ENCODE measurements at places on chromosomes 4 and X.

GRCh38 chr4:36568575-36568974 lies 287.2 kb downstream of the DTHD1 start:
- no peak for DNase-seq

DNA sequence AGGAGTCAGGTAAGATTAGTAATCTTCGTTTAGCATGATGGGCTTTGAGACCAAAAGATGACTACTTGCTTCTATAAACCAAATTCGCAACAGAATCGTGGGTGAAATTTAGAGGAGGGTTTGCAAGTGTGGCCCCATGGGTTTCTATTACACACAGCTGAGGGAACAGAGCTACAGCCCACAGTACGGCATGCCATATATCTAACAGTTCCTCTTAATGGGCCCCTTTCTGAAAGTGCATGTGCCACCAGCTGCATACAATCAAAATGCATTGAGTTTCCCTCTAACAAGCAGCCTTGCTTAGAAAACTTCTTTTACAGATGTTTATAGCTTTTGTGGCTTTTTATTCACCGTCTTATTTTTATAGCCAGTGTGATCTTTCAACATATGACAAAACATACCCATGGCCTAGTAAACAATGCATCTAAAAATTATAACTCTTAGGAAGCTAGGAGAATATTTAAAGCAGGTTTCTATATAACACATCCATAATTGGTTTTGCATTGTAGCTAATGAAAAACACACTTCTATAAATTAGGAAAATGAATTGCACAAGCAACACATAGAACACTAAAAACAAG lies 202.1 kb downstream of the PRDM5 start:
- no peak for DNase-seq

DNA sequence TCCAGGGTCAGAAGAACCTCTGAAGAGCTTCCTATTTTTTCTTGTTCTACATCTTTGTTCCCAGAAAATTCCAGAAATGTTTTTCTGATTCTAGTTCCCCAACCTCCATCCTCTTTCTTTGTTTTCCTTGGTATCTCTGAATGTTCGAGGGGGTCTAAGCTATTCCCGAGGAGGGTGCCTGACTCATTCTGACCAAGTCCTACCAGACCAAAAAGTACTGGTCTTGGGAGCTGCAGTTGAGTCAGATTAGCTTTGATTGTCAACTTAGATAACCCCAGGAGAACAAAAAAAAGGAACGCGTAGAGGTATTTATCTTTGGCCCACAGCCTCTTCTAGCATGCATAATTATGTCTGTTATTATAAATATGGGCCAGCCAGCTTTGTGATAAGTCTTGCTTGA lies 12.1 kb upstream of the TENM3 start:
- no peak for DNase-seq

DNA sequence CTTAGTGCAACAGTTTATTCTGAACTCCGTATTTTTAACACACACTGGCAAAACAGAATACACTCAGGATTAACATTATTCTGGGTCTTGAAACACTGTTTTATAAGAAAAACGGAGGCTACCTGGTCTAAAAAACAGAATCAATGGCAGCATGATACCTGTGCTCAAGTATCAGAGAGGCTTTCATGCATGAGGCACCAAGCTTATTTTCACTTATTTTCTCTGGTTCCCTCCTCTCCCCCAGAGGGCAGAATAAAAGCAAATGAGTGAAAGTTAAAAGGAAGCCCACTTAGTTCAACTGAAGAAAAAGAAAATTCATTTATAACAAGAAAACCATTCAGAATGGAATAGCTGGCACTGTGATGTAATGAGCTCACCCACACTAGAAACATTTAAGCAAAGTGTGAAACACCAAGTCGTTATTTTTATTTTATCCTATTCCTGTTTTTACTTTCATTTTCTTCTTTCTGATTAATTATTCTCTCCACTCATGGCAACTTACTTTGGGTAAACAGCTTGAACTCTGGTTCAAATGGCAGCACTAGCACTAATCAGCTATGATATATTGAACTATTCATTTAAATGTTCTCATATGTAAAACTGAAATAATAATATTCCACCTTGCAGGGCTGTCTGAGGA lies 211.8 kb downstream of the PPP3CA start:
- no peak for DNase-seq

DNA sequence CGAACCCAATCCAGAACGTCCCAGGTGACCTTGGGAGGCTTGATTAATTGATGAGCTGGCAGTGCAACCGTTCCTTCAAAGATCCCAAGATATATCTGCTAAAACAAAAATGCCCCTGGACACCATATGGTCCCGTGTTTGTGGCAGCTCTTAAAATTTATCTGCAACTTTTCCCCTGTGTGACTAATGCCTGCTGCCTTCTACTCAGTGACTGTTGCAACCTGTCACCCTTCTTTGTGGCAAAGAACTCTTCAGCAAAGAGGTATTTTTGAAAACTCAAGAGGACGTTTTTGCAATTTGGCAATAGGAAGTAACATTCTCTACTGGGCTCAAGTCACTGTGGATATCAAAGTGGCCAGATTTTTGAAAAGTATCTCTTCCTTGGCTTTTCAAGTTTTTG lies 75.8 kb upstream of the SOD3 start:
- DNase-seq = no peak

GRCh38 chrX:69080855-69081465 lies 84.3 kb downstream of the PJA1 start:
- DNase-seq = no peak

GRCh38 chr4:52371841-52372240 lies 287.3 kb downstream of the USP46 start:
- no peak for DNase-seq

DNA sequence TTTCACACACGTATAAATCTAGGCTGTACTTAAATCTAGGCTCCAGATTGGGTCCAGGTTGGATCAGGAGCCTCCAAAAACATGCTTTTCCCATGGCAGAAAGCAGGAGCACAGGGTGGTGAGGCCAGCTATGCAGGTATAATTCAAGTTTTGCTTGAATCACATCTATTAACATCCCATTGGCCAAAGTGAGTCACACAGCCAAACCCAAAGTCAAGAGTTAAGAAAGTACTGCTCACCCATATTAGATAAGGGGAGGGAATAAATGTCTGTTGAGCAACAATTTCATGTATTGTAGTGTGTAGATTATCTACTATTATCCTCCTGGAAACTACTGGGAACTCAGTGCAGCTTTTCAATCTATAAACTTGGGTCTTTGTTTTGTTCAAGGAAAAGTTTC lies 12.8 kb downstream of the SUPT20HL2 start:
- no peak for DNase-seq

Data from C1 segment of cervical spinal cord (tissue), 14 donors.